ENCODE measurements at places on chromosomes 16 and 17.
A peak's percentile ranks its signal among the peaks of the same experiment; 100 is the strongest.

GRCh38 chr17:63993368-63993985, 4.7 kb upstream of the PRR29 start:
- DNase-seq, result no peak

DNA sequence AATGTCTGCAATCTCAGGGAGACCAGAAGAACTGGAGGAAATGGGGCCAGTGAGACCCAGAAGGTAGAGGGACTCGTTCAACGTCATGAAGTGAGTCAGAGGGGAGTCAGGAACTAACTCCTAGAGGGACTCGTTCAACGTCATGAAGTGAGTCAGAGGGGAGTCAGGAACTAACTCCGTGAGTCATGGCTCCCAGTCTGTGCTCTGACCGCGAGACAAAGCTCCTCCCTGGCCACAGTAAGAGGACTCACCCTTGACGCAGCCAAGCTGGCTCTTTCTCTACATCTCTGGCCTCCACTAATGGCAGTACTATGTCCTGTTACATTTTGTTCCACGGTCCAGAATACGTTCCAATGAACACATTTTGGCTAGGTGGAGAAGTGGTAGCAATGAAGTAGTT, 902.5 kb downstream of the KCNJ2 start:
- no peak for DNase-seq

DNA sequence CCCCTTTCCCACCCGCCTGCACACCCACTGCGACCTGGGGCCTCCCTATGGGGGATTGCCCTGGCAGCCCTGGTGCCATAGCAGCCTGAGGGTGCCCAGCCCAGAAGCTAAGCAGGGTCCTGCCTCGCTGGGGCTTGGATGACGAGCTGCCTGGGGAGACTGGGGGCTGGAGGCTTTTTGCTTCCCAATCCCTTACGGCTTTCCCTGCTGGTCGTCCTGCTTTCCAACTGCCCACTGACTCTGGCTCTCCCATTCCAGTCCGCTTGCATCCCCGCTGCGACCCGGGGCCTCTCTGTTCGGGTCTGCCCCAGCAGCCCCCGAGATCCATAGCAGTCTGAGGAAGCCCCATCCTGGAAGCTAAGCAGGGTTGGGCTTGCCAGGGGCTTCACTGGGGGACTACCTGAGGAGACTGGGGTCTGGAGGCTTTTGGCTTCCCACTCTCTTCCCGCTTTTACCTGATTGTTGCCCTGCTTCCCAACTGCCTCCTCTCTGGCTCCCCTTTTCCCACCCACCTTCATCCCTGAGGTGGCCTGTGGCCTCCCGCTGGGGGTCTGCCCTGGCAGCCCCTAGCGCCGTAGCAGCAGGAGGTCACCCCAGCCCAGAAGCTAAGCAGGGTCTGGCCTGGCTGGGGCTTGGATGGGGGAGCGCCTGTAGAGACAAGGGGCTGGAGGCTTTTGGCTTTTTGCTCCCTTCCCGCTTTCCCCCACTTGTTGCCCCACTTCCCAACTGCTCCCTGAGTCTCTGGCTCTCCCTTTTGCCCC, 2292.8 kb downstream of the TP53TG3F start:
- DNase-seq, result no peak

- no peak for DNase-seq
These were observed 121.3 kb upstream of the PLCG2 start for GRCh38 chr16:81657781-81658180.

- DNase-seq, result no peak
These were observed 4.6 kb downstream of the CFAP20 start for GRCh38 chr16:58124601-58124915.

DNA sequence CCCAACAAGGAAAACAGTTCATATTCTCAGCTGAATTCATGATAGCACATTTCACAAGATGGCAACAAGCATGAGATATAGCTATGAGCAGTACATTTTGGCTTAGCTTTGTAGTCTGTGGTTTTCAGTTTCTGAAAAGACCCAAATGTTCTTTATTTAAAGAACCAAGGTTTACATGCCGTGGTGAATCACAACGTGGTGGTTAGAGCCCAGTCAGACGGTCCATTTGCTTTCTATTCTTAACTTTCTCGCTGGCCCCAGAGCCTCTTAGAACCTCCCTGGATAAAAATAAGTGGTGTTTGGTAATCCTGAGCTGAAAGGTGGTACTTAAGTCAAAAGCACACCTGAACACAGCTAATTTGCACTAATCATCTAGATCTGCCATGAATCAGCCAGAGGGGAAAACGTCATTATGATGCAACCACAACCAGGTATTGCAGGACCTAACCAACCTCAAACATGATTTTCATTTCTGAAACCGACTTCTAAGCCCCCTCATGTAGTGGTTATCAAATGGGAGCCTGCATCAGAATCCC, 18.6 kb upstream of the HAPSTR1 start:
- no peak for DNase-seq

- no peak for DNase-seq
These were observed 11.9 kb downstream of the PLXDC1 start for GRCh38 chr17:39139561-39139960.

DNA sequence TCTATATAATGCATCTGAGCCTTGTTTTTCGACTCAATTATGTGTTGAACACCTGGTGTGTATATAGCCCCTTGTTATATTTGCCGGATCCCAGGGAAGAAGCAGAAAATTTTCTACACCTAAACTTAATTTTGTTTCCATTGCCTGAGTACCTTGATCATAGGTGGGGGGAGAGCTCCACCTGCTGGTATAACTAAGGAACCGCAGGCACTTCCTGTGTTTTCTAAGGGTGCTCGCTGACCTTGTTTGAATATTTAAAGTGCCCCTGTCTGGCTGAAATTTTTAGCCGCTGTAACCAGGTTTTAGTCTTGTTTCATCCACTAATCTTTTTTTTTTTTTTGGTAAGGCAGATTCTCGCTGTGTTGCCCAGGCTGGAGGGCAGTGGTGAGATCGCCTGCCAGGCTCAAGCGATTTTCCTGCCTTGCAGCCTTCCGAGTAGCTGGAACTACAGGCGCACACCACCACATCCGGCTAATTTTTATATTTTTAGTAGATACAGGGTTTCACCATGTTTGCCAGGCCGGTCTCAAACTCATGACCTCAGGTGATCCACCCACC, 6.5 kb upstream of the NUBP1 start:
- peak; percentile 29 for DNase-seq

DNA sequence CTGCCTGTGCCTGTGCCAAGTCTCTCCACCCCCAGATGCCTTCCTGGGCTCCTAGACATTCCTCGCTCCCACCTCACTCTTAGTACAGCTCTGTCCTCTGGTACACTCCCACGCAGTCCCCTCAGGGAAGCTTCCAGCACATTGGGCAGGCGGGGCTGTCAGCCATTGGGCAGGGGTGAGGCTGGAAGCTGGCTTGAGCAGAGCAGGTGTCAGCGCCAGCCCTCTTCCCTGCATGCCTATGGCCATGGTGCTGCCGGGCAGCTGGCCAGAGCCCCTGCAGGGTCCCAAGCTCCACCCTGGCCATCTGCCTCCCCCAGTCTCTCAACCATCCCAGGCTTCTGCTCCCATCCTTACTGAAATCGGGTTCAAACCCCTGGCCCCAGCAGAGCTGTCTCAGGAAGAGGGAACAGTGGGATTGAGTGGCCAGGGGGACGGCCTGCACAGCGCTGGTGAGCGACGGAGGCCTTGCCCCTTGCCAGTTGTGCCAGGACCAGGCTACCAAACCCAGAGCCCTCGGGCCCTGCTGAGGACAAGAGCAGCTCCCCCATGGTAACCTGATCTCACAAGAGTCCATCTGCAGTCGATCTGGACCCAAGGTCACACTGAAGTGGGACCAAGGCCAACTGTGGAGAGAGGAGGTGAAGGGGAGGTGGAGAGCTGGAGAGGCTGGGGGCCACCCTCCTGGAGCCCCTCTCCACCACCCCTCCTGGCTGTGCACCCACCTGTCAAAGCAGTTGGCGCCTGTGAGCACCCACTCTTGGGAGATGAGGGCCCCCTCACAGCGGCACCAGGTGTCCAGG, 2.4 kb upstream of the B9D1 start:
- DNase-seq, result no peak

DNA sequence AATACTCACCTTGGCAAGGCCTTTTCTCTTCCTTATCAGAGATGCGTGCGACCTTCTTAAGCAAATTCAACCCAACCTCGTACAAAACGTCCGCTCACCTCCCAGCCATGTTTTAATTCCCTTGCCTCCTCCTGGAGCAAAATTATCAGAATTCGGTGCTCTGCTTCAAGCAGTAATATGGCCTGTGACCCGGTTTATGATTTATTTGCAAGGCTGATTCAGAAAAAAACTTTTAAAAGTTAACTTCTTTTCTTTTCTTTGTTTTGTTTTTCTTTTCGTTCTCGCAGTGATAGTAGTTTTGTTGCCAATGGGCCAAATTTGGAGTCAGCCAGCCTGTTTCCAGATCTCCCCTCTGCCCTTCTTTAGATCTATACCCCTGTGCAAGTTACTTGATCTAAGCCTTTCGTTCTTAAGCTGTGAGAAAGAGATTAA, at the start of gene PHLPP2:
TSS of gene PHLPP2 (minus strand) at position 382 of the 432 bp plus-strand sequence. CDS start 9,906 bp downstream, outside the sequence.
- DNase-seq, result no peak

DNA sequence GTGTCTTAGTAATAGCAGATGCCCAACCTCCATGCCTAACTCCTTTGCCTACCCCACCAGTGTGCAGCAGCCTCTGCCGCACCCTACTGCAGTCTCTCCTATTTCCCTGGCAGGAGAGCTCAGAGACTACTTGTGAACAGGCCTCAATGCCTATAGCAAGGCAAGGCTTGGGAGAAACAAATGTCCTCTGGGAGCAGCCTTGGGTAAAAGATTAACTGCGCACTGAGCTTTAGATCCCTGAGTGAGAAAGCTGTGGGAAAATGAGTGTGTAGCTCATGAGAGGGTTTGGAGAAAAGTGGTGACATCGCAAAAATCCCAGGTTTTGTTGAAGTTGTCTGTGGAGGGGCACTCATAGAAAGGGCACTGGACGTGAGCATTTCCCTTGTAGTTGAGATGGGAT, 335.8 kb downstream of the WWOX start:
- no peak for DNase-seq

- DNase-seq, result peak; percentile 32
These were observed 44.0 kb upstream of the CAPN15 start for GRCh38 chr16:483341-484075.

DNA sequence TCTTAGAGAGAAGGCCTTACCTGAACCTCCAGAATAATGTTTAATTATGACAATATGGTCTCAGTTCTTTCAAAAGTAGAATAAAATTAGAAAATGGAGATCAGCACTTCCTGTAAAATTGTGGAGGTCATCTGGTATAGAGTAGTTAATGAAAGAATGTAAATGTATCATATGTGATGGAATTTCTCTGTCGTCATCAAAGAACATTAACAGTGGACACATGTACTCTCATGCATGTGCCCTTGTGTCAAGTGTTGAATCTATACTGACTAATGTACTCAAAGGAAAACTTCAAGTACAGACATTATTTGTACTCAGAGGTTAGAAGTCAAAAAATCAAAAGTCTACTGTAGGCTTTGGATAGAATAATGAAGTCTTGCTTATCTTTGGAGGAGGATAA, 129.2 kb upstream of the MYOCD start:
- DNase-seq, result no peak

- DNase-seq, result peak; percentile 43
These were observed 3.0 kb downstream of the UBALD2 start for GRCh38 chr17:76268015-76268749.

DNA sequence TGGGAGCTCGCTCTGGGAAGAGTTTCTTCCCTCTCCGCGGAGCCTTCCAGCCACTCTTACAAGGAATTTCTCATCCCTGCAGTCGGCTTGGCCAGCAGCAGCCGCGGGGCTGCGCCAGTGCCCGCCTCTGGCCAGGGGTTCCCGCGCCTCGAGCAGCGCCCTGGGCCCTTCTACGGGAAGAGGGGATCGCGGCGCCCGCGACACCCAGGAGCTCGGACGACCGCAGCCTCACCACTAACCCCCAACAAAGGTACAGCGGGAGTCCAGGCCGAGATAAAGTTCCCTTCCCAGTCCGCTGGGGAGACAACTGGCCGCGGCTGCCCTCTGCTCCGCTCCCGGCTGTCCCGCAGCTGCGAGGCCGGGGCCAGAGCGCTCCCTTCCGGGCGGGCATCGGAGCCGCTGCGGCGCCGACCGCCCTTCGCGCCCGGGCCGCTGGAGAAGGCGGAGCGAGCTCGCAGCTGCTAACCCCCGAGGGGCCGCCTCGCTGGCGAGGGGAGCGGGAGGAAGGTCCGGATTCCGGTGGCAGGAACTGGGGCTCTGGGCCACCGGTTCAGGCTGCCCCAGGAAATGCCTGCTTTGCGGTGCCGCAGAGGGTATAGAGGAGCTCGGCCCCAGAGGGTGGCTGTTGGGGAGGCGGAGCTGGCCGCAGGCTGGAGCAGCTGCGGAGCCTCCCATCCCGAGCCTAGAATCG, 3.6 kb upstream of the HS3ST3B1 start:
- no peak for DNase-seq

- DNase-seq, result no peak
These were observed 1.1 kb upstream of the XYLT1 start for GRCh38 chr16:17471719-17472461.

DNA sequence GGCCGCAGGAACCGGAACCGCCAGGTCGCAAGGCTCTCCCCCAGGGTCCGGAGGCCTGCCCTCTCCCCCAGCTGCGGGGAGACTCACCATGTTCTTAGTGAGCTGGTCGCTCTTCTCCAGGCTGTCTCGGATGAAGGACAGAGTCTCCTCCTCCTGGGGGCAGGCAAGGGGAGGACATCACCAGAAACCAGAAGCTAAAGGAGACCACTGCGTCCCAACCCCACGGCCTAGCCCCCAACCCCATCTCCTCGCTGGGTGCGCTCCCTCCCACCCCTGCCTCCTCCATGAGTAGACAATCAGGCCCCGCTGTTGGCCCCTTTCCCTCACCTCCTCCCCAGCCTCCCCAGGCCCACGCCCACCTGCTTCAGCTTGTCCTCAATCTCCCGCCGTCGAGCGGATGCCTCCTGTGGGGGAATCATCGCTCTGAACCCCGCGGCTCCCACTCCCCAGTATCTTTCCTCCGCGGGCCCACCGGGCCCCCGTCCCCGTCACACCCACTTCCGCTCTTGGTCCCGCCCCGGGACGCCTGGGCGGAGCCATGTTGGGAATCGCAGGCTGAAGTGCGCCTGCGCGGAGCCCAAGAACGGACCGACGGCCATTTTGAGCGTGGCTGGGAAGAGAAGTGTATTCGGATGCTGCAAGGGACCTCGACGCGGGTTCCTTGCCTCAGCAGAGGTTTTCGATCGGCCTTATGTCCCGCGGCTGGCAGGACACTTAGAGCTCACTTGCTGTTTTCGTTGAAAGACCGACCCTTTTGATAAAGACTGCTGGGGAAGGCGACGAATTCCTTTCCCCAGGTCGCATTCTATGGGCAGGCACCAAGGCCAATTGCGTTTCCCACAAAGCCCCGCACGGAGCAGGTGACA, at the start of gene EXOC7:
TSS of gene EXOC7 (minus strand) at position 514 of the 866 bp plus-strand sequence. CDS start at position 419, 95 bp downstream.
- DNase-seq, result peak; percentile 90

- no peak for DNase-seq
These were observed 32.6 kb upstream of the CBFA2T3 start for GRCh38 chr16:89009343-89010209.

GRCh38 chr17:32481193-32481592, 5.6 kb upstream of the CDK5R1 start:
- no peak for DNase-seq

All from substantia nigra (tissue), 51 donors.